Aorta (tissue), 5 donors: ENCODE measurements at places on chromosomes 3 and 15. TPM values are rescaled to one million over a fixed set of nuclear protein-coding genes. Genes with fewer than 3 reads are reported as not detected.
A peak's percentile ranks its signal among the peaks of the same experiment; 100 is the strongest.

- no peaks in the 10 kb centered on the region for H3K36me3 ChIP-seq
- H3K4me3 ChIP-seq, result no peak overlapping the region
- H3K4me1 ChIP-seq, result no peaks in the 10 kb centered on the region
- no peak for DNase-seq
These were observed 87.2 kb upstream of the MLF1 start for GRCh38 chr3:158483701-158484235.

DNA sequence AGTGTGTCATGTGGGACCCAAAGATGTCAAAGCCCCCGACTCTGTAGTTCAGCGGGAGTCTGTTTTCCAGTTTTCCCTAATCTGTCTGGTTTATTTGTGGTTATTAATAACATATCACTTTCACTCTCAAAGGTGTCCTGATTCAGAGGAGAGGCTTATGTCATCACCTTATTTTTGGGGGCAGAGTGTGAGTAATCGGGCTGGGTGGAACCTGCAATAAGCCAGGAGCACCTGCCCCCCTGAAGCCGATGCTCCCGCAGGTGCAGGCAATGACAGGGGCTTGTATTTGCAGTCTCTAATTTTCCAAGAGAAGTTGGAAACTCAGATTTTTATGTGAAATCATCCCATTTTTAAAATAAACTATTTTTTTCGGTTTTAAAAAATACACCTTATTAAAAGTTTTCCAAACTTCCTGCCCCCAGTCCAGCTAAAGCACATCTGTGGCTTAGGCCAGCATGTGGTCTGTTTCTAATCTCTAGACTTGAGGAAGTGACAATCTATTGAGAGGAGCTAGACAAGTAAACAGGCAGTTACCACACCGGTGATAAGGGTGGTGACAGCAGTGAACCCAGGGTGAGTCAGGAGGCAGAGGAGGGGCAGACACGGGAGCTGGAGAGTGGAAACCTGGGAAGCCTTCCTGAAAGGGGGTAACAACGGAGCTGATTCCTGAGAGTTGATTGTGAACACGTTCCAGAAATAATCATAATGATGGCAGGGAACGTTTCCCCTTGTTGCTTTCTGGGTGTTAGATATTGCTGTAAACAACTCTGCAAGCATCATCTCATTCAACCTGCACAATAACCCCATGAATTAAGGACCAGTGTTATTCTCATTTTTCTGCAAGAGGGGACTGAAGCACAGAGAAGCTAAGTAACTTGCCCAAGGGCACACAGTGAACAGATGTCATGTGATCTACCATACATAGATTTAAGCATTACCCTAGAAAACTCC is 37.2 kb downstream of the BHLHE40 start:
- no peak overlapping the region for H3K27ac ChIP-seq
- DNase-seq, result peak; percentile 61
- H3K4me1 ChIP-seq, result no peaks in the 10 kb centered on the region
- no peaks in the 10 kb centered on the region for H3K27me3 ChIP-seq

SOX2 gene
- total RNA-seq, result 0.29 TPM

DNA sequence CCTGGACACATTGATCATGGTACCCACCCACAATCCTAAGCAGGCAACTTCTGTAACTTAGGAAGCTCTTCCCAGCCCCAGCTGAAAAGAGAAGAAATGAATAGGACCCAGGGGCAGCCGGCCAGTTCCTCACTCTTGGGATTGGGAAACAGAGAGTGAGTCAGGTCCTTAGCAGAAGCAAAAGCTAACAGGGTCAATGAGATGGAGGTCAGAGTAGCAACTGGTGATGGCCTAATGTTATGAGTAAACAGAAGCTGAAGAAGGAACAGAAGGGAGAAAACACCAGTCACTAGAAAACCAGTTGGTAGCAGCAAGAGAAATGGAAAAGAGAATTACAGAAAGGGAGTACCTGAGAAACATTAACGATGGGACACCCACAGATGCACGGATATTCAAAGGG is 20.0 kb downstream of the RIOX2 start:
- H3K4me1 ChIP-seq, result no peaks in the 10 kb centered on the region
- no peaks in the 10 kb centered on the region for H3K27me3 ChIP-seq
- no peak overlapping the region for H3K27ac ChIP-seq
- DNase-seq, result peak; percentile 82
- H3K4me3 ChIP-seq, result no peak overlapping the region
- peaks cover 9% of the 10 kb centered on the region for H3K36me3 ChIP-seq

- no peak overlapping the region for H3K27ac ChIP-seq
- H3K4me1 ChIP-seq, result no peaks in the 10 kb centered on the region
- H3K27me3 ChIP-seq, result no peaks in the 10 kb centered on the region
- DNase-seq, result no peak
- no peaks in the 10 kb centered on the region for H3K36me3 ChIP-seq
These were observed 125.2 kb downstream of the TUSC7 start for GRCh38 chr3:116834816-116835215.

SGO1 gene
- 0.81 TPM for total RNA-seq

NANOGP8 gene
- total RNA-seq, result 1.5 TPM

GRCh38 chr15:40743485-40743901 is 11.6 kb downstream of the RMDN3 start:
- H3K27me3 ChIP-seq, result no peaks in the 10 kb centered on the region
- no peak overlapping the region for H3K4me3 ChIP-seq
- no peak overlapping the region for H3K27ac ChIP-seq

DNA sequence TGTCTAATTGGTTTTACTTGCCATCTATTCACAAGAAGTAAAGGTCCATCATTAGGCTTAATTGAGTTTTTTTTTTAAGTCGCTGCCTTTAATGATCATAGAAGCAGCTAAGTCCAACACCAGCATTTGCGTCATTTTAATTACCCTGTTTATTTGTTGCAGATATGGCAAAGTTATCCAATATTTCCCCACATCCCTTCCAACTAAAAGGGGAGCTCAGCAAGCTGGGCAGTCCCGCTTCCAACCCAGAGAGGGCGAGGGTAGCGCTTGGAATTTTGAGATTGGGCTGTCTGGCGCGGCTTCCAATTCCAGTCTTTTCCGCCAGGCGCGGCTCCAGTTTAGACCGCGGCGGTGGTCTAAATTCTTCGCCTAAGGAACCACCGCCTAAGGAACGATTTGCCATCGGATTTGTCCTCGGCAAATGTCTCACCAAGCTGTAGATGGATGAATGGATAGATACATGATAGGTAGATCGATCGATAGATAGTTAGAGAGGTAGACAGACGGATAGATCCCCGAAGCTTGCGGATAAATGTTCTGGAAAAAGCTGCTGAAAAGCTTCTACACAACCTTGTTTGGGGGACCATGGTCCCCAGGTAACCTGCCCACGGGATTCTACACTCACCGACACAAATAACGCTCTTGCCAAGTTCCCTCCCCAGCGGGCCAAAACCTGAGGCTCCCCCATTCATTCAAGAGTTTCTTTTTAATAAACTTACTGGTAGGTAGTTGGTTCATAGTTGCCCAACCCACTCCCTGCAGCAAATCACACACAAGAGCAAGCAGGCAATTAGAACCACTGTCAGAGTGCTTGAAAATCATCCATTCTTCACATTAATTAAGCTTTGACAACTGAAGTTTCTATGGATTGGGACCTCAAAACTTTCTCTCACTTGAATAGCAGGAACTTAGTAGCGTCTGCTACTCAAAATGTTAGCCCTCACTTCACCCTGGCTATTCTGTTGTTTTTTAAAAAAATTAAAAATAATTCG is 49.1 kb downstream of the ZIC4 start:
- H3K36me3 ChIP-seq, result no peaks in the 10 kb centered on the region
- no peak for DNase-seq
- H3K4me1 ChIP-seq, result no peaks in the 10 kb centered on the region
- no peak overlapping the region for H3K27ac ChIP-seq

DNA sequence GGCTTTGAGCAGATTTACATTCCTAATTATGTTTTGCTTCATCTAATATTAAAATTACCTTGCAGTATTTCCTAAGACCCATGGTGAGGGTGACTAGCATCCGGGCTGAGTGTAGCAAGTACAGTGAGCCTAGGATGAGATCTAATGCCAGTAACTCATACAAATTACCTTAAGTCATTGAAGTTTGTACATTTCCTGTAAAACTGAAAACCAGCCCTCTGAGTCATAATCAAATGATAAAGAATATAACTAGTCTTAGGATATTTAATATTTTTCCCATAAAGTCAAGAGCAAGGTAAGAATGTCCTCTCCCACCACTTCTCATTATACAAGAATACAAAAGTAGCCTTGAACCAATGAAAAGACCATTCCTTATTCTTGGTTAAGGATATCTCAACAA is 54.8 kb upstream of the CHRM5 start:
- no peak overlapping the region for H3K27ac ChIP-seq
- no peaks in the 10 kb centered on the region for H3K27me3 ChIP-seq
- DNase-seq, result no peak
- H3K4me3 ChIP-seq, result no peak overlapping the region
- H3K4me1 ChIP-seq, result no peaks in the 10 kb centered on the region

MESP2 gene
- total RNA-seq, result not detected
